H7 (cell line): ENCODE measurements at places on chromosomes 4 and X.

- DNase-seq: peak; percentile 78
These were observed 990 bp downstream of the HNRNPD start for GRCh38 chr4:82372517-82373485.

DNA sequence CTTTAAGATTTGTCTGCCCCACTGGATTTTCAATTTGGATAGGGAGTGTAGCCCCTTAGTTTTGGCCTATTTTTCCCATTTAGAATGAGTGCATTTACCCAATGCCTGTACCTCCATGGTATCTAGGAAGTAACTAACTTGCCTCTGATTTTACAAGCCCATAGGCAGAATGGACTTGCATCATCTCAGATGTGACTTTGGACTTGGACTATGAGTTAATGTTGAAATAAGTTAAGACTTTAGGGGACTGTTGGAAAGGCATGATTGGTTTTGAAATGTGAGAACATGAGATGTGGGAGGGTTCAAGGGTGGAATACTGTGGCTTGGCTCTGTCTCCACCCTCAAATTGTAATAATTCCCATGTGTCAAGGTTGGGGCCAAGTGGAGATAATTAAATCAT, 2480.2 kb downstream of the PCDH7 start:
- DNase-seq: no peak

- no peak for DNase-seq
These were observed 27.6 kb downstream of the ARFIP1 start for GRCh38 chr4:152807294-152807829.

GRCh38 chr4:77097611-77098010, 21.8 kb upstream of the CCNI start:
- DNase-seq: no peak

DNA sequence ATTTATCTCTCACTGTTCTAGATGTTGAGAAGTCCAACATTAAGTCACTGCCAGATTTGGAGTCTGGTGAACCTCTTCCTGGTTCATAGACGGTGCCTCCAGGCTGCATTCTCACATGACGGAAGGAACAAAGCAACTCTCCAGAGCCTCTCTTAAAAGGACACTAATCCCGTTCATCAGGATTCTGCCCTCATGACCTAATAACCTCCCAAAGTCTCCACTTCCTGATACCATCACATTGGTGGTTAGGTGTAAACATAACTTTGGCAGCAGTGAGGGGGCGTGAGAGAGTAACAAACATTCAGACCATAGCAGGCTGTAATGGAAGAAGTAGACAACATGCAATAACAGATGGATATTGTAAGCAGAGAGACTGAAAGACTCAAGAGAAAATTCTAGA, 388.6 kb downstream of the PDHA2 start:
- no peak for DNase-seq

GRCh38 chrX:49039598-49040375, 3.4 kb downstream of the TFE3 start:
- DNase-seq: peak; percentile 94

GRCh38 chr4:158671915-158672806, at the start of gene ETFDH:
Gene ETFDH (plus strand): TSS chr4:158672296. CDS start chr4:158672457, 161 bp downstream.
- peak; percentile 93 for DNase-seq

DNA sequence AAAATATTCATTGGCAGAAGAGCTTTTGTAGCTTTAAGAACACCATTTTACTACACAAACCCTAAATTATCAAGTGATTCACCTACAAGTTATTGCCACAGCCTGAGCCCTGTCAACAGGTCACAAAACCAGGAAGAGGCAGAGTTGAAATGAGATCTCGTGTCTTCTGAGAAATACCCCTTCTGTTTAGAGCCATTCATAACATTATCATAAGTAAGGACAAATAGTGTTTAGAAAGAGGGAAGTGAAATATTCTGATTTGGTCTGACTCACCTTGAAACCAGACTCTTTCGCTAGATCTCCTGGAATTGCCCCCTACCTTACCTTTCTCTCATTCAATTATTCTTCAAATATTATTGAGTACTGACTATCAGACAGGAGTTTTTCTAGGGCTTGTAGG, 5.9 kb downstream of the ETDB start:
- DNase-seq: no peak

DNA sequence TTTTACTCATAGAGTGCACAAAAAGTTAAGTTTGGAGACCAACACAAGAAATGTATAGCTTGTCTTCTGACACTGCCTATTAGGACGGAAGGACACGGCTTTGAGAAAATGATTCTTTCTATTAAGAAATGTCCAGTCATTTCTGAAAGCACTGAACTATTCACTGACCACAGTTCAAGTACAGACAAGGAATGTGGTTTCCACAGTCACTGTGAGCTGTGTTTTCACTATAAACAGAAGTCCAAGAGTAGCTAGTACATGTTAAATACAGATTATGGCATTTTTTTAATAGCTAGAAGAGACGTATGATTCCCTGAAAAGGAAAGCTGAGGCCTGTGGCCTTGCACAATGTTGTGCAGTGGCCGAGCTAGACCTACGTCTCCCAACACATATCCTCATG, 115.1 kb upstream of the GPM6A start:
- DNase-seq: no peak

- DNase-seq: no peak
These were observed 191.1 kb downstream of the COX7B2 start for GRCh38 chr4:46717950-46718349.

DNA sequence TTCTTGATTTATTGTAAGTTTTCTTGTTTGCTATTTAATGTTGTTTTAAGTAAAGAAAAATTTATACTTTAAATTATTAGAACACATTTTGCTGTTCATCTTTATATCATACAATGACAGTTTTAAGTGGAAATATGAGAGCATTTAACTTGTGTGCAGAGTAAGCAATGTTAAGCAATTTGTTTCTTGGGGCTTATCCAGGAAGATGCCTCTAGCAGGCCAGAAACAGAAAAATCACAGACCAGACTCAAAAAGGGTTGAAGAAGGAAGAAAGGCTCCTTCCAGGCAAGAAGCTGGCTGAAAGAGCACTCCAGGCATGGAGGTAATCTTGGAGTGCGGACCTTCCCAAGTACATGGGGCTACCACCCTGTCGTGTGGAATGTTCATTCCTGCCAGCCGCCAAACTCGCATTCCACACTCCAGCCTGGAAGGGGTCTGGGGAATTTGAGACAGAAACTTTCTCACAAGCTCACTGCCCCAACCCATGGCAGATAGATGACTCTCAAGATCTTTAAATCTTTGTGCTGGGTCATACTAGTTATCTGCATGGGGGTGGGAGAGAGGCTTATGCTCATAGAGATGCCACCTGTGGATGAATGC, 1521.3 kb upstream of the AGA start:
- no peak for DNase-seq

- no peak for DNase-seq
These were observed 21.2 kb upstream of the SYNPO2 start for GRCh38 chr4:118867311-118868067.

GRCh38 chr4:100872811-100873210, 355.0 kb upstream of the EMCN start:
- DNase-seq: no peak

- DNase-seq: no peak
These were observed 100.8 kb upstream of the EOLA2 start for GRCh38 chrX:150038986-150039599.

DNA sequence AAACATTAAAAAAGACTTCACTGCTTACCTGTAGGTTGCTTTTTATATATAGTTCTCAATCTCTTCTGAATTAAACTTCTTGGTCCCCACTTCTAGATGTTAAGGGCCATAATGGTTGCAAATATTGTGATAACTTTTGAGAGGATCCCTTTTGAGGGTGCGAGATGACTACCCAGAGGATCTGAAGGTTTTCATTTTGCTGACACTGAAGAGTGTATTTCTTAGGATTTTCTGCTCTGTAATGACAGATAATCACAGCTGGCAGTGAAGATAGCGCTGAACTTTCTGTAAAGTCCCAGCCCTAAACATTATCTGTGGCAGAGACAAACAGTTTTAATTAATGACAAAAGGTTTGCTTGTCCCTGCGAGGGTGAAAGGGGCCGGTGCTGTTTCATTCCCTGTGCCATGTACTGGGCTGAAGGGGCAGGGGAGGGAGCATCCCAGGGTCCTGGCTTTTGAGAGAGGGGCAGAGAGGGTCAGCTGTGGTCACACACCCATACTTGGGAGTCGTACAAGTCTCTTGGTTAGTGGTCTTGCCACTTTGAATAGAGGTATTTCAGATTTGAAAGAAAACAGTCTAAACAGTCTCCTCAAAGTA, 22.2 kb downstream of the CLCN4 start:
- peak; percentile 8 for DNase-seq

DNA sequence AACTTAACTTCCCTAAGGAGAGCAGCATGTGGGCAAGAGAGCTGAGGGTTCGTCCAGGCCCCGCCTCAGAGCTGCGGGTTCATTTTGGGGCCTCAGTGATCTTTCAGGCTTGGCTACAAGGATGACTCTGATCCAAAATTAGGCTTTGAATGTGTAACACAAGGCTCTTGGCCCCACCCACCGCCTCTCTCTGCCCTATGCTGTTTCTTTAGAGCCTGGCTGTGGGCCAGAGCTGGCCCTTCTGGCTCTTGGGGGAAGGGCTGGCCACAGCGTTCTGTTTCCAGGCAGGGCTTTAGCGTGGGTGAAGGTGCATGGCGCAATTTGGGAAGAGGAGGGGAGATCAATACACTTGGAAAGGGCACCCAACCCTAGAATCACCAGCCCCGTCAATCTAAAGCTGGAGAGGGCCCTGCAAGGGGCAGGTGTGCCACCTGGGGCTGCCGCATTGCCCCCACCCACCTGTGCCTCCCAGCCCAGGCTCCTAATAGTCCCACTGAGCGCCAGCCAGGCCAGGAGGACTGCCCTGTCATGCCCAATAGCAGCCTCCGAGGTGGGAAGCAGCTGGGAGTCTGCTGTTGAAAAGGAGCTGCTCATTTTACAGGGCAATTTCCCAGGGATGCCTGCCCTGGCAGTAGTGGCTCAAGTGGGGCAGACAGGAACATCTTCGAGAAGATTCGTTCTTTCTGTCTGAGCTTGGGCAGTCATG, 84.5 kb upstream of the MAML3 start:
- DNase-seq: peak; percentile 54

DNA sequence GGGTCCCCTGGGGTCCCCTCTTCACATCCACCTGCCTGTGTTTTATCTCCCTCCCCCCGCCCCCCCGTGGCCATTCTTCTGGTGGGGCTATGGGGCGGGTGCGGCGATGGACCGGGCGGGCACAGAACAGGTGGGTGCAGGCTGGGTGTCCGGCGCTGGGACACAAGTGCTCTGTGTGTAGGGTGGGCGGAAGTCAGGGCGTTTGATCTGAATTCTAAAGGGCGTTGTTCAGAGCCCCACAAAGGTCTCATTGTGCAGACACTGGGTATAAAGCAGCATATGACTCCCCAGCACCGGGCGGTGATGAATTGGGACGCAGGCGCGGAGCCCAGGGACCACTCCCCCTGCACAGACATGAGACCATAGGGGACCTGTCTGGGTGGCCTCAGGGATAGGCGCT, at the start of gene GJB1:
Gene GJB1, plus strand, starts transcription at position 296 of the 400 bp plus-strand sequence. CDS start 484 bp downstream, outside the sequence.
- DNase-seq: no peak

DNA sequence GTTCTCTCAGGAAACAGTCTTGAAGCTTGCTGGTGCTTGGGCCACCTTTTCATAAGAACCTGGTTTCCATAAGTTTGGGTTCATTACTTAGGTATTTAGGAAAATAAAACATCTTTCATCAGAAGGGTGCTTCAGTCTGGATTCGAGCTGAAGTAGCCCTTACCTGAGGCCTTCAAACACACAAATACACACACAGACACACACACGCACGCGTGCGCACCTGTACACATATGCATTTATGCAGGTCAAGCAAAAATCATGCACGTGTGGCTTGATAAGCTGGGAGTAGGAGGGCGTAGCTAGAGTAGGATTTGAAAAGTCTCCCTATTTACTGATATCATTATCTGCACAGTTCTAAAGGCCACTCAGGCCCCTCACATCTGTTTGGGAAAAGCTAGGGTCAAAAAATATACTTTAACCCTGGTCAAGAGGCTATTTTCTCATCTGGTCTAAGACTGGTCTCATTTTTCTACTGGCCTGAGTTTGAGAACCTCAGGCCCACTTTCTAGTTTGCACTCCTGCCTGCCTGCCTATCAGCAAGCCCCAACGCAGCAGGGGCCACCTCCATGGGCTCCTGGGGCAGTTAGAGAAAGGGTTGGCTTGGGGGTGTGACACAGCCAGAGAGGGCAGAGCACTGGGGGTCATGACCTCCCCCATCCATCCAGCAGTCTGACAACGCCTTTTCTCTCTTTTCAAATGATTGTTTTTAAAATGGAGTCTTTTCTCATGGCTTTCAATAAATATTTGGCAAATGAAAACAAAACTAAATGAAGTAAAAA, 64.3 kb downstream of the RASL11B start:
- no peak for DNase-seq

DNA sequence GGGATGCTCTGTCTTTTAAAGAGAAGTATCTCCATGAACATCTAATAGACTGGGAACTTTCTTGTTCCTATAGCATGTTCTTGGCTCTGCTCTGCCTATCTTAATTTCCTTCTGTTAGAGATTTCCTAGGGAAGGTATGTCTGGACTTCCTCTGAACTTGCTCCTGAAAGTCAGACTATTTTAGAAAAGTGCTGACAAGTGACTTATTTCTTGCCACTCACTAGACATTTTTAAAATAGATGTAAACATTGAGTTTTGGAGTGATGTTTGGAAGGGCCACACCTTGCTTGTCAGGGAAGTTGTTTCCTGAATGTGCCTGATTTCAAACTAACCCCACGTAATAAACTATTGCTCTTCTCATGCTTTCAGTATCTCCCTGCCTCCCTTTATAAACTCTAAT, 62.4 kb upstream of the ATP8A1 start:
- DNase-seq: no peak

DNA sequence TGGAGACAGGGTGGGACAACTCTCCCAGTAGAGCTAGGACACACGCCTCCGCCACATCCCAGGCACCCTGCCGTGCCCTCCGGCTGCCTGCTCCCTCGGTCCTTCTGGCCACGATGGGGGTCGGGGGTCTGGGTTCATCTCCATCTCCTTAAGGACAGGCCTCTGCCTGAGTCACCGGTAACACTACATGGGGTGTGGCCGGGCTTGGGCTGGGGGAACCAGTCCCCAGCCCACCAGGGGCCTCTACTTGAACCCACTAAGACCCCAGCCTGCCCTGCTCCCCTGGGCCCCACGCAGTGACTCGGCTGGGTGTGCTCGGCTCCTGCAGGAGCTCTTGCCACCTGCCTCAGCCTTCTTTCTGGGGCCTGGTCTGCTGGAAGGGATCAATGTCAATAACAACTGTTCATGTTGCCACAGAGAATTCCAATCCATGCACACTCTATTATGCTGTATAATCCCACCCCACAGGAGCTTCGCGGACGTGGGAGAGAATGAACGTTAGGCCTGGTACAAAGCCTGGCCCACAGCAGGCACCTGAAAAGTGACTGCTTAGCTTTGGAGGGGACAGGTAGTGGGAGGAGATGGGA, 177.7 kb upstream of the PSAPL1 start:
- no peak for DNase-seq

DNA sequence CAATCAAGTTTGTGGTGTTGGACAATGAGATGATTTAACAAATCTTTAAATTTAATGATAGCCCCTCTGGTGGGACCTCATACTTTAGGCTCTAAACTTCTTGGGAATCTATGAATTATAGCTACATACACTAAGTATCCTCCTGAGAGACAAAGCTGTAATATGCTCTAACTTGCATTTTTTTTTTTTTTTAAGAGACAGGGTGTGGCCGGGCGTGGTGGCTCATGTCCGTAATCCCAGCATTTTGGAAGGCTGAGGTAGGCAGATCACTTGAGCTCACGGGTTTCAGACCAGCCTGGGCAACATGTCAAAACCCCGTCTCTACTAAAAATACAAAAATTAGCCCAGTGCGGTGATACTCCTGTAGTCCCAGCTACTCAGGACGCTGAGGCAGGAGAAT, 23.3 kb upstream of the COQ2 start:
- DNase-seq: no peak
